Activated CD4-positive, alpha-beta T cell treated with anti-CD3 and anti-CD28 coated beads, Interleukin-2, amount 10 ng/mL, durations not matched to agents 24 days and 14 days (primary cell): ENCODE measurements at places on chromosomes 7 and 10. TPM values are rescaled to one million over a fixed set of nuclear protein-coding genes. Genes with fewer than 3 reads are reported as not detected.

GPR15LG gene
- not detected in 2 replicates for total RNA-seq

INHBA gene
- total RNA-seq: 1.2 and 1.9 TPM in 2 replicates

- H3K27ac ChIP-seq: no peak overlapping the region
- no peak for DNase-seq
- no peak overlapping the region for H3K4me3 ChIP-seq
- no peaks in the 10 kb centered on the region for H3K4me1 ChIP-seq
- H3K36me3 ChIP-seq: no peaks in the 10 kb centered on the region
Observed at GRCh38 chr10:76024460-76025123, 593.2 kb downstream of the LRMDA start.

DNA sequence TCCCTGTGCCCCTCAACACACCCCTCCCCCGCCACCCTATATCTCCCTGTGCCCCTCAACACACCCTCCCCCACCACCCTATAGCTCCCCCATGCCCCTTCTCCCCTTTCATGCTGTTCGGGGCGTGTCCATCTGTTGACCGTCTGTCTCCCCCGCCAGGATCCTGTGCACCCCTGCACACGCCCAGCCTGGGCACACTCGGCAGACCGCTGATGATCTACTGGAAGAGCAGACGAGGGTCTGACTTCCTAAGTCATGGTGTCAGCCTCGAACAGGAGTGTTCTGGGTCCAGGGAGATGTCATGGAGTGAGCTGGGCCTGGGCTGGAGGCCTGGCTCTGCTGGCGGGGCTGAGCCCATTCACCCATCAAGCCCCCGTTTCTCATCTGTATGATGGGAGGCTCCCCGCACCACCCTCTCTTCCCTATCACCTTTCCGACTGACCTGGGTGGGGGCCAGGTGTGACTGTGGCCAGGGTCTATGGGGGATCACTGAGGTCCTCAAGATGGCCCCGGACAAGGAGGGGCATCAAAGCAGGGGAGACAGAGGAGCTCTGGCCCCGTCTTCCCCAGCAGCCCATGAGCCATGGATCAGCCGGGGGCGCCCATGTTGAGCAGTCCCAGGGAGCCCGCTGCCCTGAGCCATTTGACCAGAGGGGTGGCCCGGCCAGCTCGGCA lies 48.3 kb downstream of the PDGFA start:
- no peak for DNase-seq
- no peaks in the 10 kb centered on the region for H3K36me3 ChIP-seq
- H3K27me3 ChIP-seq: no peaks in the 10 kb centered on the region
- no peak overlapping the region for H3K4me3 ChIP-seq

ADARB2 gene
- total RNA-seq: not detected in 2 replicates

- no peak overlapping the region for H3K4me3 ChIP-seq
- DNase-seq: peak; percentile 84
- H3K4me1 ChIP-seq: peaks cover 19% of the 10 kb centered on the region
- H3K27ac ChIP-seq: no peak overlapping the region
- H3K27me3 ChIP-seq: no peaks in the 10 kb centered on the region
- H3K36me3 ChIP-seq: peaks cover 24% of the 10 kb centered on the region
Observed at GRCh38 chr10:63157845-63158624, 24.9 kb downstream of the NRBF2 start.

AFAP1L2 gene
- total RNA-seq: 3.6 and 3.9 TPM in 2 replicates

GRCh38 chr7:137951700-137952425 lies 50.0 kb downstream of the CREB3L2 start:
- no peak for DNase-seq
- H3K36me3 ChIP-seq: peaks cover 8% of the 10 kb centered on the region
- no peaks in the 10 kb centered on the region for H3K27me3 ChIP-seq
- H3K4me3 ChIP-seq: no peak overlapping the region
- no peak overlapping the region for H3K27ac ChIP-seq

- peaks cover 8% of the 10 kb centered on the region for H3K4me1 ChIP-seq
- H3K27ac ChIP-seq: peak overlapping the region; percentile 62
- DNase-seq: no peak
- peaks cover 6% of the 10 kb centered on the region for H3K36me3 ChIP-seq
- no peak overlapping the region for H3K4me3 ChIP-seq
Observed at GRCh38 chr10:129969911-129970464, 5.9 kb upstream of the EBF3 start.

DNA sequence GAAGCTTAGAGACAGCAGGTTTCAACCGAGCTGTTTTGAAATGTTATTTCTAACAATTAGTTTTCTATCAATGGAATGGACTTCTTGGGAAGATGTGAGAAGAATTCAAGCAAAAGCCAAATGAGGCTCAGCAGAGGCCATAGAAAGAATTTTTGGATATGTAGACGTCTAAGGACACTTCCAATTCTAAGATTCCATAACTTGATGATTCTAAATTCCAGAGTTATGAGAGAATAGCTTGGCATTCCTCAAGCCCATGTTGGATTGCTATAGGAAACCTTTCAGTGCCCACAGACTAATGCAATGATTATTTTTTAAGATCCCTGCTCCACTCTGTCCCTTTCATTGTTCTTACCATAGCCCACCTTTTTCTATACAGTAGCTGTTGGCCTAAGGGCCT lies 77.2 kb upstream of the PALS2 start:
- DNase-seq: no peak
- no peaks in the 10 kb centered on the region for H3K4me1 ChIP-seq
- no peak overlapping the region for H3K27ac ChIP-seq
- H3K4me3 ChIP-seq: no peak overlapping the region

DNA sequence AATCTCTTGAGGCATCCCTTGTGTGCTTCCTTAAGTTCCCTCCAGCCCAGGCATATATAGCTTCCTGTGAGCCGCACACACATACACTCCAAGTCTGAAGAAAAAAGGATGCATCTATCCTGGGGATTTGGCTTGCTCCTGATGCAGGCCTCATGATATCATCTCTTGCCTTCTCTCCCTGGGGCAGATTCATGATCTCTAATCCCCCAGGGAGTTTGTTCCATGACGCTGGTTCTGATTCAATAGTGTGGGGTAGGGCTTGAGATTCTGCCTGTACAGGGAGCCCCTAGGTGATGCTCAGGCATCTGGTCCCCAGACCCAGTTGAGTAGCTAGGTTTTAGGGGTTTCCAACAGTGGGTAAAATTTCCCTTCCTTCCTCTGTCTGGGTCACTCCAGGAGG lies 1.5 kb downstream of the PON1 start:
- peaks cover 3% of the 10 kb centered on the region for H3K4me1 ChIP-seq
- H3K36me3 ChIP-seq: no peaks in the 10 kb centered on the region

DNA sequence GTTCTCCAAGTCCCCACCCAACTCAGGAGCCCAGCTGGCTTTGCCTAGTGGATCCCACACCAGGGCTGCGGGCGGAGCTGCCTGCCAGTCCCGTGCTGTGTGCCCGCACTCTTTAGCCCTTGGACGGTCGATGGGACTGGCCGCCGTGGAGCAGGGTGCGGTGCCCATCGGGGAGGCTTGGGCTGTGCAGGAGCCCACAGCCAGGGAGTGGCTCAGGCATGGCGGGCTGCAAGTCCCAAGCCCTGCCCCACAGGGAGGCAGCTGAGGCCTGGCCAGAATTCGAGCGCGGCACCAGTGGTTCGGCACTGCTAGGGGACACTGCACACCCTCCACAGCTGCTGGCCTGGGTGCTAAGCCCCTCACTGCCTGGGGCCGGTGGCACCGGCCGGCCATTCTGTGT lies 159.7 kb downstream of the ANKRD30A start:
- no peaks in the 10 kb centered on the region for H3K36me3 ChIP-seq
- no peak overlapping the region for H3K27ac ChIP-seq
- H3K27me3 ChIP-seq: no peaks in the 10 kb centered on the region
- no peak for DNase-seq
- no peaks in the 10 kb centered on the region for H3K4me1 ChIP-seq

DNA sequence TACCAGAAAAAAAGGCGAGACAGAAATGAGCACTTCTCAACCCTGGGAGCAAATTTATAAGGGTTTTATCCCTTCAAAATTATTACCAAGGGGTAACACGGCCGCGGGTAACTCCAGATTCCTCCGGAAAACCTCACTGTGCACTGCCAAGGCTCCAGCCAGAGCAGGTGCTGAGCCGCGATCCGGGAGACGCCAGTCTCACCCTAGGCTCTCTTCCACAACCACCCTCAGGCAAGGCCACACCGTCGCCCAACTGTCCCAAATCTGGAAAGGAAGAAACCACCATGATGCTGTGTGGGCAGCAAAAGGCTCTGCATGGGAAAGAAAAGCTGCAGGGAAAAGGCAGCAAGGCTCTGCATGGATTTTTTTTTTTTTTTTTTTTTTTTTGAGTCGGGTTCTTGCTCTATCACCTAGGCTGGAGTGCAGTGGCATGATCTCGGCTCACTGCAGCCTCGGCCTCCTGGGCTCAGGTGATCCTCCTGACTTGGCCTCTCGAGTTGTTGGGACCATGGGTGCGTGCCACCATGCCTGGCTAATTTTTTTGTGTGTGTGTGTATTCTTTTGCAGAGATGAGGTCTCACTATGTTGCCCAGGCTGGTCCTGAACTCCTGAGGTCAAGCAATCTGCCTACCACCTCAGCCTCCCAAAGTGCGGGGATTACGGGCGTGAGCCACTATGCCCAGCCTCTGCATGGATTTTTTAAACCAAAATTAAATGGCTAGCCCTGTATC lies 39.0 kb downstream of the MAD1L1 start:
- H3K27me3 ChIP-seq: no peaks in the 10 kb centered on the region
- no peaks in the 10 kb centered on the region for H3K4me1 ChIP-seq
- no peak overlapping the region for H3K4me3 ChIP-seq
- H3K36me3 ChIP-seq: peaks cover 44% of the 10 kb centered on the region

GRCh38 chr10:125514206-125515162 lies 168.5 kb downstream of the TEX36 start:
- DNase-seq: no peak
- H3K4me3 ChIP-seq: no peak overlapping the region
- H3K27me3 ChIP-seq: no peaks in the 10 kb centered on the region
- H3K36me3 ChIP-seq: no peaks in the 10 kb centered on the region
- no peak overlapping the region for H3K27ac ChIP-seq

GRCh38 chr10:33937036-33937730 lies 602.7 kb upstream of the NRP1 start:
- H3K36me3 ChIP-seq: no peaks in the 10 kb centered on the region
- H3K4me1 ChIP-seq: no peaks in the 10 kb centered on the region
- DNase-seq: no peak

OR2A5 gene
- not detected in 2 replicates for total RNA-seq

LRRD1 gene
- not detected in 2 replicates for total RNA-seq

FAM180A gene
- not detected in 2 replicates for total RNA-seq

UROS gene
- total RNA-seq: 50.6 and 53.8 TPM in 2 replicates
